ENCODE measurements at places on chromosomes 5 and 9.

DNA sequence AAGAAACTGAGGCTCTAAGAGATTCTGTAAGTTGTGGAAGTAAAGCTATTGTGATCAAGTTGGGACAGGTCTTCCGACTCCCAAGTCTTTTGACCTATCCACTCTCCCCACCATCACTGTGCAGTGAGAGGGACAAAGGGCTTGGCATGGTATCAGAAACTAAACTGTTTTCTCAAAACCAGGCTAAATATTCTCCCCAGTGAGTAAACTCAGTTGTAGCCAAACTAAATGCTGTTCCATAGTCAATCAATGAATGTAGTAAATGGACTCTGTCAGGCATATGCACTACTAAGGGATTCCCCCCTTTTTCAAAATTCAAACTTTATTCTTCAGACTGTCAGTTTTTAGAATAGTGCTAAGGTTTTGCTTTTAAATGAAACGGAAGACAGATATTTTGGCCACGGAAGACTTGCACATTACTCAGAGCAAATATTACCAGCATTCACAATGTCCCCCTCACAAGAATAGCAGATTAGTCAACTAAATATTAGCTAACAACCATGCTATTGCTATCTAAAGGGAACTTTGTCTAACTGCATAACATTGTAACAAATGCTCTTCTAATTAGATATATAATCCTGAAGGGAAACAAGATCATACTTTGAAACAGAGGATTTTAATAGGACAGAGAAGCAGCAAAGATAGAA is 7.1 kb downstream of the PRKAA1 start:
- peak; percentile 65 for DNase-seq

GRCh38 chr5:97543166-97543565 is 360.1 kb upstream of the RIOK2 start:
- DNase-seq: no peak

GRCh38 chr9:95157481-95158151 is 159.9 kb downstream of the FANCC start:
- DNase-seq: peak; percentile 69

DNA sequence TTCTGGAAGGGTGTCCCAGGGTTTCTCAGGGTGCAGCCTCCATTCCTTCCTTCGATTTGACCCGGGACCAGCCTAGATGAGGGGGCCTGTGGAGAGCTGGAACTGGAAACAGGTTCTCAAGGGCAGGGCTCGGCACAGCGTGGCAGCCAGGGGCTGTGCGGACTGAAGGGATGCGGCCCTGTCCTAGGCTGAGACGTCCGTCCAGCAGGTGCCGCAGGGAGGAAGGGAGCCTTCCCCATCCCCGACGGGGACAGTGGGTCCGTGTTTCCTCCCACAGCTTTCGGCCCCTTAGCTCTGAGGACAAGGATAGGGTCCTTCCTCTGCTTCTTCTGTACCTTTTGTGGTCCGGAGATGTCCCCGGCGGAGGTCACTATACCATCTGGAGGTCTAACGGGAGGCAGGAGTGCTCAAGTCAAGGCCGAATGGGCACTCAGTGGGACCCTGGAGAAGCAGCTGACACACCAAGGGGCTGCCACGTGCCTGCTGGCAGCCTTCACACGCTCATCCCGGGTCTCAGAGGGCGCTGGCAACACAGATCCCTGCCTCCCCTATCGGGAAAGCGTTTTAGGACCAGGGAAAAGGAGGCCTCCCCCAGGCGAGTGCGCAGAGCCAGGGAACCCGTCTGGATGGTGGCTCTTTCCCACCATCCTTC is 49.9 kb downstream of the USP20 start:
- DNase-seq: no peak

- no peak for DNase-seq
Observed at GRCh38 chr9:90033028-90033650, 428.3 kb downstream of the GADD45G start.

- no peak for DNase-seq
Observed at GRCh38 chr5:6392561-6392960, 14.2 kb upstream of the MED10 start.

DNA sequence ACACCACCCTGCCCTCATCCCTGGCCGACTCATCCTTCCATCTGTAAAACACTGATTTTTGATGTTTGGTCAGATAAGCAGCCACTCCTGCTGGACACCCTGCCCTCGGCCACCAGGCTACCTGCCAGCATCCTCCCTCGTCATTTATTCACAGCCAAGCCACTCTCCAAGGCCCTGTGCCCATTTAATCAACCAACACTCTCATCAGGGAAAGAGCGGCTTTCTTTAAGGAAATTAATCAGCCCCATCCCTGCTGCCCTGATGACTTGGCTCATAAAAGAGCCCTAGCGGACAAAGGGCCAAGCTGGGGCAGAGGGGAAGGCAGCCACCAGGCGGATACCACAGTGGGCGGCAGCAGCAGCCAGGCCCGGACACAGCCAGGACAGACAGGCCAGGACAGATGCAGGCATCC is 52.4 kb downstream of the GOLM1 start:
- DNase-seq: no peak

DNA sequence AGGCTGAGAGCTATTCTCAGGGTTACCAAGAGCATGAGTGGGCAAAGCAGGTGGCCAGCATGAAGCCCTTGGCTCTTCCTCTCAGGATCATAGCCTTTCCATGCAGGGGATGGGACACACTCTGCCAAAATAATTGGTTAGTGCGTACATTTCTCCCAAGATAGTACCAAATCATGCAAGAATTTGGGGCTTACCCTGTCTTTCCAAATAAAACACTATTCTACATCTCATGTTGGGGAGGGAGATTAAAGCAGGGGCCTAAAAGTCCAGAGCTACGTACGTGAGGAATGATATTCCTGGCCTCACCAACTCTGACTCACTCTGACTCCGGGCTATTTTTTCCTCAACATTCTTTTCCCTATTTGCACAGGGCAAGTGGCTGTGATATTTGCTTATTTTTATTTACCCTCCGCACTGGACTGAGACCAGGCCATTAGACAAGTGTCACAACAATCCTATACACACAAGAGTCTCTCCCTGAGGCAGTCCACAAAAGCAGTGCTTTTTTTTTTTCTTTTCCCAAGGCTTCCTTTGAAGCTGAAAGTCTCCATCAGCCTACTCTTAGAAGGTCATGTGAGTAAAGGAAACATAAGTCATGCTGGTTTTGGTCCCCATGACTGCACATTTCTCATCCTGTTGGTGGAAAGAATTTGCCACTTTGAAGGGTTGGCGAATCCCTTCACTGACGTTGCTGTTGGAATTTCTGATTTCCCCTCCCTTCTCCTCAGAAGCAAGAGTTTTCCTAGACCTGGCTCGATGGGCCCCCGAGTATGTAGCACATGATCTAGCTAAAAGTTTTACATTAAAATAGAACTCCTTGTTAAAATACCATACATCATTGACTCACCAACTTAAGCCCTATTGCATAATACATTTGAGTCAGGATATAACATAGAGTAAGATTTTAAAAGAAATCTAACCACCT is 40.0 kb downstream of the TMEM252 start:
- DNase-seq: peak; percentile 40

DNA sequence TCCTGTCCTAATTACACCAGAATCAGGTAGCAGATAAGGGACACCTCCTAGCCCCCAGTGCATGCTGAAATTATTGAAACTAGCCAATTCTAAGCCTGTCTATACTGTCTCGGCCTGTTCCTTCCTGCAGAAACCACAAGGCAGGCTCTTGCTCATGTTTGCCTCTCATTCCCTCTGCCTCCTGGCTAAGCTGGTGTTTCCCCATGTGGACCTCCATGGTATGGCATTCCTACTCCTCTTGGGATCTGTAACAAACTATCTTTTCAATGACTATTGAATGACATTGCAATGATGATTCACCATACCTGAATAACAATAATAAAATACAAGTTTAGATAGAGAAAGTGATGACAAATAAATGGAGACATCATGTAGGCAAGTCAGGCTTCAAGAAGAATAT is 35.6 kb upstream of the ADAMTS16 start:
- no peak for DNase-seq

- peak; percentile 80 for DNase-seq
Observed at GRCh38 chr5:37837414-37838032, 2.3 kb downstream of the GDNF start.

Measured in epithelial cell of esophagus (primary cell).